ENCODE measurements at places on chromosomes 13 and 19. TPM values are rescaled to one million over a fixed set of nuclear protein-coding genes. Genes with fewer than 3 reads are reported as not detected.

DNA sequence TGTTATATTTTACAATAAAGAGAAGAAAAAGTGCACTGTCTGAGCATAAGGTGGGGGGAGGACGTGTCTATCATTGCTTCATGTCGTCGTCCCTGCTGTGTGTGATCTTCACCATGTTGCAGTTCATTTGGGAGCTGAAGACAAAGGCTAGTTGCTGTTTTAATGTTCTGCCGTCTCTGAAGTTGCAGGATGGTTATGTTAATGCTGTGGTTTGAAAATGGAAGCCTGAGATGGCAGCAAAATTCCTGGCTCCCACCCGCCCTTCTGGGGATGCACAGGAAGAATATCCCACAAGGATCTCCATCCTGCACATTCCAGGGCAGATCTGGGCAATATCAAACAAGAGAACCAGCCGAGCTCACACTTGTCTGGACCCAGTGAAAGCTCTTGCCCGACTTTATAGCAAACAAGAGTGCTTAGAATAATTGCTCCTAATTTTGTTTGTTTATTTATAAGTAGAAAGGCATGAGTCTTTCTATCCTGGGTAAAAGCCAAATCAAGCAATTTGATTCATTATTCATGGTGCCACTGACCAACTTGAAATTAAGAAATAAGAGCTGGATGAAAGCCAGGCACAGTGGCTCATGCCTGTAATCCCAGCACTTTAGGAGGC, 110.3 kb upstream of the ABCC4 start:
- DNase-seq: no peak
- H3K4me3 ChIP-seq: no peak overlapping the region
- peaks cover 11% of the 10 kb centered on the region for H3K27me3 ChIP-seq
- H3K36me3 ChIP-seq: no peaks in the 10 kb centered on the region

DNA sequence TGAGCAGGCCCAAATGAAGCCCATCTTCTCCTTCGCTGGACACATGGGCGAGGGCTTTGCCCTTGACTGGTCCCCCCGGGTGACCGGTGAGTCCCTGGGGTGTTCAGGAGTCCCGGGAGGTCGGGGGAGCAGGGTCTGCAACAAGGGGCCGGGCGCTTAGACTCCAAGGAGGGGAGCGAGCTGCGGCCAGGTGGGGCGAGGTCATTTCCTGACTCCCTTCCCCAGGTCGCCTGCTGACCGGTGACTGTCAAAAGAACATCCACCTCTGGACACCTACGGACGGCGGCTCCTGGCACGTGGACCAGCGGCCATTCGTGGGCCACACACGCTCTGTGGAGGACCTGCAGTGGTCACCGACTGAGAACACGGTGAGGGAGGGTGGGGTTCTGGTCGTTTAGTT, 4.7 kb downstream of the GRWD1 start:
- peaks cover 88% of the 10 kb centered on the region for H3K36me3 ChIP-seq
- H3K27ac ChIP-seq: no peak overlapping the region
- no peak overlapping the region for H3K4me3 ChIP-seq
- H3K4me1 ChIP-seq: peaks cover 24% of the 10 kb centered on the region
- H3K27me3 ChIP-seq: no peaks in the 10 kb centered on the region

DNA sequence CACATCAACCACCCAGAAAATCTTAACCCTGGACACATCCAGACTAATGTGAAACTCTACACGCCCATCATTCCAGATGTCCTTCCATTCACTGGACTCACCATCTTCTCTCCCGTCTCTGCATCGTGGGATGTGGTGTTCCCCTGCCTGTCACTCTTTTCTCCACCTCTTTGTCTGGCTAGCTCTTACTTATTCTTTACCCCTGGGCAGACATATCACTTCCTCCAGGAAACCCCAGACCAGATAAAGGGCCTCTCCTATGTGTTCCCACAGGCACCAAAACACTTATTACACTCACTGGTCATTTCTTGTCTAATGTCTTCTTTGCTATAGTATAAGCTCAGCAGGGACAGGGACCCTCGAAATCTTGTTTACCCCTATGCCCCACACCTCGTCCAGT, 109.3 kb upstream of the IPO5 start:
- H3K27me3 ChIP-seq: peaks cover 6% of the 10 kb centered on the region
- H3K4me3 ChIP-seq: no peak overlapping the region
- H3K27ac ChIP-seq: no peak overlapping the region
- DNase-seq: no peak
- no peaks in the 10 kb centered on the region for H3K36me3 ChIP-seq

DNA sequence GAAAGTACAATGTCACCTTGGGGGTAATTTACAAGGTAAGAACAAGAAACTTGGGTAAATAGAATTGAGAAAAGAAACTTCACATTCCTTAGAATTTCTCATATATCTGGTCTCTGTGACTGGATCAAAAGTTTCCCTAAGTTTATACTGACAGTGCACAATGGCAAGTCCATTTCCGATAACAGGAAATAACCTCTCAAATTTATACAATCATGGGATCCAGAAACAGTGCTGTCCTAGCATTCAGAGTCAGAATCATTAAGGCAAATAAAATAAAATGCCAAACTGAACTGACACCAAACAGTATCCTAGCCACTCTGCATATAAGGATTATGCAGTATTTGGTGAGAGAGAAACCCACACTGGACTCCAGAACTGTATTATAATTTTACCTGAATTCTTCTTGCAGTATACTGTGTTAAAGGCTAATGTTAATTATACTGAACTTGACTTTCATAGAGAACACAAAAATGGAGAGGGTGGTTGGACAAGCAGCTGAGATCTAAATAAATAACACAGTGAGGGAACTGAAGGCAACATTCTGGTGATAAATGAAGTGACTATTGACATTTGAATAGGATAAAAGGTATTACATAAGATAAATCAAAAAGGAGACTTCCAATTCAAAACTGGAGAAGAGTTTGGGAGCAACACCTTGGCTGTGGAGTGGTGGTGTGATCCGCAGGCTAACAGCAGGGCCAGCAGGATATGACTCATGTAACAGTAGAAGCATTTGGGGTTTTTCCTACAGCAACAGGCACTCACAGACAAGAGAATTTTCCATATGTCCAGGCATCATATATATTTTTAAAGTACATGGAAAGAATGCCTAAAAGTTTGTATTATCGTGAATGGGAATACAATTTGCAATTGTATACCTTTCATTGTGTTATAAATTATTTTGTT, 932.5 kb upstream of the MIR17HG start:
- H3K36me3 ChIP-seq: no peaks in the 10 kb centered on the region
- H3K4me1 ChIP-seq: no peaks in the 10 kb centered on the region
- DNase-seq: no peak
- H3K27ac ChIP-seq: no peak overlapping the region
- H3K4me3 ChIP-seq: no peak overlapping the region

B3GNT8 gene
- total RNA-seq: 0.24 TPM

MAST1 gene
- total RNA-seq: 0.20 TPM

DNA sequence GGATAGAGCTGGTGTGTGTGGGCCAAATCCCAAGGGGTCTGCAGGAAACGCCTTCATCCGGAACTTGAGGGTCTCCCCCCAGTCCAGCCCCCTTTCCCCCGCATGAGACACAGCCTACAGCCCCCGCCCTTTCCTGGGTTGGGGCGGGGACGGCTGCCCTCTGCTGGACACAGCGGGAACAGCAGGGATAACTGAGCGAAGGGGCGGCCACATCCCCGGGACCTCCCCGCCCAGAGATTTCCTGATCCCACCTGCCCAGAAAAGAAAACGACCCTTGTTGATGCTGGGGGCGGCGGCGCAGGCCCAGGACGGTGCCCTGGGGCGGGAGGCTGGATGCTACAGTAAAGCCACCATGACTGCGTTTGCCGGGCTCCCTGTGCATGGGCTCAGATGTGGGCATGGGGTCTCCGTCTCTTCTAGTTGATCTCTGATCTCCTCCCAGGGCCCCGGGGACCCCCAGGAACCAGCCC, 14.2 kb downstream of the ONECUT3 start:
- no peaks in the 10 kb centered on the region for H3K36me3 ChIP-seq
- H3K4me3 ChIP-seq: no peak overlapping the region
- DNase-seq: peak; percentile 74
- no peak overlapping the region for H3K27ac ChIP-seq
- H3K27me3 ChIP-seq: peaks cover 57% of the 10 kb centered on the region

PGLYRP1 gene
- total RNA-seq: not detected

DNA sequence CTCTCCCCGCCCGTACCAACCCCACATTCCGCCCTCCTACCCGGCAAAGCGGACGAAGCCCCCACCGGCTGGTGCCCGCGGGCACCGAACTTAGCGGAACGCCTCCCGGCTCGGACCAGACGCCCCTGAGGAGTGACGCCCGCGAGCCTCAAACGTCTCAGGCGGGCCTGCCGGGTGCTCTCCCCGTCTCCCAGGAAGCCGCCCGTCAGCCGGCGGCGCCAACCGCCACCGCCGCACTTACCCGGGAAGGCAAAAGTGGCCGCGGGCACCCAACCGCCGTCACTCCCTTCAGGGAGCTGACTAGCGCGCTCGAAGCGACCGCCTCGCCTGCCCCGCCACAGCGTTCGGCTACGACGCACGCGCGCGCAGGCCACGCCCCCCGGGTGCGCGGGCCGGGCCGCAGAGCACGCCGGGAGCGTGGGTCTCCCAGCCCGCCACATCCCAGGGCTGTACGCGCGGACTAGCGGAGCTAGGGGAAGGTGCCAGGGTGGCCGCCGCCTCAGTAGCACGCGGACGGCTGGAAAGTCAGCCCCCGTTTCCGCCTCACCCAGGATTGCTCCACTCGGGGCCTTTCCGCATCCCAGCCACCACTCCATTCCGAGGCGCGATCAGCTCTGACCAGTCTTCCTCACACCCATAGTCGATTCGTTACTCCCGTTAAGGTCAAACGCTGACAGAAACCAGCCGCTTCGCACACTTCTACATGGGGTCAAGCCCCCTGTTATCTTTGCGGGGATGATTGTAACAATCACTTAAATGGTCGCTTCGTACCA, at the start of gene TEX30:
TSS of gene TEX30 (minus strand) at position 346 of the 773 bp plus-strand sequence. CDS start 3,760 bp downstream, outside the sequence.
- H3K27me3 ChIP-seq: no peaks in the 10 kb centered on the region
- peak within 1 kb of the TSS; percentile 95 for H3K4me3 ChIP-seq
- peak; percentile 94 for DNase-seq
- H3K36me3 ChIP-seq: peaks cover 6% of the 10 kb centered on the region
- H3K27ac ChIP-seq: peak within 1 kb of the TSS; percentile 94

DNA sequence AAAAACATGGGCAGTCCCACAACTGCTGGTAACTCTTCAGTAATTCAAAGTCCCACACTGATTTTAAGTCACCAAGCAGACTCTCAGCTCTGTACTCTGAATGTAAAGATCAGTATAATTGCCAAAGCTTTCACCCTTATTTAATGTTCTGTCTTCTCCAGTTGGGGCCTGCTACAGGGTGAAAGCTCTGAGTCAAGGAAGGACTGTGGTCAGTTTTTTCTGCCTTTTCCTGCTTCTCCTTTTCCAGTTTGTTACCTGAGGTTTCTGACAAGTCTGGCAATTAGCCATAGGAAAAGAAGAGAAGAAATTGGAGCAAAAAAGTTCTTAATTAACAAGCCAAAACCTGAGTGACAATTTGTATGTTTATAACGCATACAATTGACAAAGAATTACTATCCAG, 279.3 kb downstream of the RBM26 start:
- peaks cover 6% of the 10 kb centered on the region for H3K27me3 ChIP-seq
- no peak for DNase-seq
- no peak overlapping the region for H3K4me3 ChIP-seq
- no peaks in the 10 kb centered on the region for H3K36me3 ChIP-seq
- peaks cover 3% of the 10 kb centered on the region for H3K4me1 ChIP-seq

GRCh38 chr13:78680576-78681350, 21.8 kb upstream of the OBI1 start:
- DNase-seq: no peak
- H3K36me3 ChIP-seq: no peaks in the 10 kb centered on the region
- peaks cover 14% of the 10 kb centered on the region for H3K27me3 ChIP-seq
- no peaks in the 10 kb centered on the region for H3K4me1 ChIP-seq
- no peak overlapping the region for H3K4me3 ChIP-seq

- DNase-seq: no peak
- peak overlapping the region; percentile 27 for H3K27ac ChIP-seq
- H3K4me3 ChIP-seq: peak overlapping the region; percentile 50
- H3K27me3 ChIP-seq: peaks cover 50% of the 10 kb centered on the region
- peaks cover 38% of the 10 kb centered on the region for H3K4me1 ChIP-seq
- H3K36me3 ChIP-seq: no peaks in the 10 kb centered on the region
Observed at GRCh38 chr19:30224689-30225606, 147.2 kb upstream of the ZNF536 start.

SAE1 gene
- 64.5 TPM for total RNA-seq

- H3K27me3 ChIP-seq: no peaks in the 10 kb centered on the region
- no peak overlapping the region for H3K4me3 ChIP-seq
- no peaks in the 10 kb centered on the region for H3K4me1 ChIP-seq
- H3K36me3 ChIP-seq: peaks cover 76% of the 10 kb centered on the region
Observed at GRCh38 chr19:24127601-24128000, 40.6 kb downstream of the ZNF254 start.

- DNase-seq: no peak
- peaks cover 15% of the 10 kb centered on the region for H3K27me3 ChIP-seq
- H3K36me3 ChIP-seq: no peaks in the 10 kb centered on the region
- peaks cover 36% of the 10 kb centered on the region for H3K4me1 ChIP-seq
- no peak overlapping the region for H3K4me3 ChIP-seq
- H3K27ac ChIP-seq: no peak overlapping the region
Observed at GRCh38 chr13:33355201-33355895, 69.8 kb upstream of the STARD13 start.

- no peak overlapping the region for H3K27ac ChIP-seq
- peaks cover 39% of the 10 kb centered on the region for H3K36me3 ChIP-seq
- DNase-seq: no peak
- H3K4me3 ChIP-seq: no peak overlapping the region
Observed at GRCh38 chr19:48627865-48628314, 8.6 kb downstream of the SPHK2 start.
